ENCODE measurements at places on chromosomes 12 and 14.

DNA sequence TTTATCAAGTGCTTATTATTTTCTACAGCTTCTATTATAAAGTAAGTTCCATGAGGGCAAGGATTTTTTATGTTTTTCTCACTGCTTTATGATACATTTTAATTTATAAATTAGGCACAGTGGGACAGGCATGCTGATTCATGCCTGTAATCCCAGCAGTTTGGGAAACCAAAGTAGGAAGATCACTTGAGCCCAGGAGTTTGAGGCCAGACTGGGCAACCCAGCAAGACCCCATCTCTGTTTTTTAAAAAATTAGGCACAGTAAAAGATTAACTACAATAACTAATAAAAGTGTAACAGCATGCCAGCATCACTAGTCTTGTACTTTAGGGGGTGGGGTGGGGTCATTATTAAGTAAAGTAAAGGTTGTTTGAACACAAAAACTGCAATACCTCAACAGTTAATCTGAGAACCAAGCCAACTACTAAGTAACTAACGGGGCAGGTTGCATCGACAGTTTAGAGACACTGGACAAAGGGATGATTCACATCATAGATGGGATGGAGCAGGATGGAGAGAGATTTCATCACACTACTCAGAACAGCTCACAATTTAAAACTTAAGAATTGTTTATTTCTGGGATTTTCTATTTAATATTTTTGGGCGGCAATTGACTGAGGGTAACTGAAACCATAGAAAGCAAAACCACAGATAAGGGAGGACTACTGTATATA is 119.5 kb downstream of the PLEKHA5 start:
- no peak for DNase-seq

GRCh38 chr12:4116251-4117111 is 157.1 kb upstream of the CCND2 start:
- no peak for DNase-seq

DNA sequence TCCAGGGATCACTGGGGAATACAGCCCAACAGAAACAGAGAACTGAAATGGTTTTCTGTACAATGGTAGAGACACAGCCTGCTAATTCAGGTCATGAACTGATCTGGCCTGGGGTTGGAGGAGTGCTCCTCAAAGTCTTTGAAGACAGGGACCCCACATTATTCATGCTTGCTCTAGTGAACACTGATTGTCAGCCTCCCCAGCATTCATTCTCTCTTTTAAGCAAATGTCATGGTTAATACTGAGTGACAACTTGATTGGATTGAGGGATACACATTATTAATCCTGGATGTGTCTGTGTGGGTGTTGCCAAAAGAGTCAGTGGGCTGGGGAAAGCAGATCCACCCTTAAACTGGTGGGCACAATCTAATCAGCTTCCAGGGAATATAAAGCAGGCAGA is 288.4 kb upstream of the NOS1 start:
- DNase-seq, result no peak

GRCh38 chr12:44551631-44552030 is 324.5 kb downstream of the NELL2 start:
- no peak for DNase-seq

- DNase-seq, result no peak
Measured at GRCh38 chr12:88272456-88272855, 130.3 kb downstream of the TMTC3 start.

- no peak for DNase-seq
Measured at GRCh38 chr14:20383032-20383431, 30.3 kb downstream of the TEP1 start.

DNA sequence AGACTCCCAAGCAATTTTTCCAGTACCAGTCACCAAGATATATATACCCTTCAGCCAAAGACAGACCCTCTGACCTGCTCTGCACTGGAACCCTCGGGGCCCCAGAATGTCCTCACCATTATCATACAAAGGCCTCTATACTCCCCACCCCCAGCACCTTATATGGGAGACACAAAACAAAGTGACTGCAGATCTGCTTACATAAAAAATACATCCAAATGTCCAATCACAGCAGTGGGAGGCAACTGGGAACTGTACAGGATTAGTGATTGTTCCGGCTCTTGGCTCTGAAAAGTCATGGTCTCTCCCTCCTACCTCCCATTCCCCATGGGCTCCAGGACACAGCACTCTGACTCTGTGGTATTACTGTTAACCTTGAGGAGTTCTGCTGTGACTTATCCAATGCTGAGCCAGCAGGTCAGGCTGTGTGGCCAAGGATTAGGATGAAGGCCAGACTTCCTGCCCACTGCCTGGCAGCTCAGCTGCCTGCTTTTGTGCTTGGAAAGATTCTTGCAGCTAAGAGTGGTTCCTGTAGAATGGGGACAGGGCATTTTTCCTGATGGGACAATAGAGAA is 13.7 kb downstream of the OXA1L start:
- DNase-seq, result no peak

DNA sequence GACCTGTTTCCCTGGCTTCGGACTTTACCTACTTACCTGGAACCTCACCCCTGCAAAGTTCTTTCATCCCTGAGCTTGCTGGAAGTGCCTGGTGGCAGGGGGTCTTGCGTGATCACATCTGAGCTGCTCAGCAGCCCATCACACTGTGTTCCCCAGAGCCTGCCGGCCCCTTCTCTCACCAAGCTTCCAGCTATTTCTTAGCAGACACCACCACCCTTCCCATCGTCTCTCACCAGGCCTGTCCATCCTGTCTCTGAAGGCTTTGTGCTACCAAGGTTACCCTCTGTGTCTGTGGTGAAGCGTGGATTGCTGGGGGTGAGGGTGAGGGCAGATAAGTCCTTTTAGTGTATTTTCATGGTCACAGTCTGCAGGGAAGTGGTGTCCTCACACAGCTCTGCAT is 78.8 kb upstream of the NRXN3 start:
- DNase-seq, result no peak

GRCh38 chr14:59337141-59337611 is 128.0 kb downstream of the GPR135 start:
- no peak for DNase-seq

GRCh38 chr12:73547421-73547820 is 990.2 kb upstream of the ATXN7L3B start:
- no peak for DNase-seq

DNA sequence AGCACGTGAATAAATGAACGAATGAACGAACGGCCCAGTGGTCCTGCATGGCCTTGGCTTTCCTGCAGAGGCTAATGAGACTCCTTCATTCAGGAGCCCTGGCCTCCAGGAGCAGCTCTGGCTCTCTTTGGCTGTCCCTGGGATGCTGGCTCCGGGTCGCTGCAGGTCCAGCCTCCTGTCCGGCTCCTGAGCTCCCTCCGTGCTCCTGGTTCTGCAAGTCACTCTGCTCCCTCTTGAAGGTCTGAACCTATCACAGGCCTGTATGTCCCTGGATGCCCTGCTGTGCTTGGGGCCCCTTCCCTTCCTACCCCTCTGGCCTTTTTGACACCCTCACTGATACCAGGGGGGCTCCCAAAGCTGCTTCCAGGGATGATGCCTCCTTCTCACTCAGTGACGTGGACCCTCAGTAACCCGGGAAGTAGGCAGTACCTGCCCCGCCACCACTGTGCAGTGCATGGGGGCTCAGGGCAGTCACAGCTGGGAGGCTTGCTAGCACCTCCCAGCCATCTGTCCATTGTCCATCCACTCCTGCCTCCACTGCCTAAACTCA is 133.7 kb upstream of the C14orf180 start:
- DNase-seq, result no peak

GRCh38 chr12:2413999-2414792 is 361.4 kb downstream of the CACNA1C start:
- DNase-seq, result no peak

DNA sequence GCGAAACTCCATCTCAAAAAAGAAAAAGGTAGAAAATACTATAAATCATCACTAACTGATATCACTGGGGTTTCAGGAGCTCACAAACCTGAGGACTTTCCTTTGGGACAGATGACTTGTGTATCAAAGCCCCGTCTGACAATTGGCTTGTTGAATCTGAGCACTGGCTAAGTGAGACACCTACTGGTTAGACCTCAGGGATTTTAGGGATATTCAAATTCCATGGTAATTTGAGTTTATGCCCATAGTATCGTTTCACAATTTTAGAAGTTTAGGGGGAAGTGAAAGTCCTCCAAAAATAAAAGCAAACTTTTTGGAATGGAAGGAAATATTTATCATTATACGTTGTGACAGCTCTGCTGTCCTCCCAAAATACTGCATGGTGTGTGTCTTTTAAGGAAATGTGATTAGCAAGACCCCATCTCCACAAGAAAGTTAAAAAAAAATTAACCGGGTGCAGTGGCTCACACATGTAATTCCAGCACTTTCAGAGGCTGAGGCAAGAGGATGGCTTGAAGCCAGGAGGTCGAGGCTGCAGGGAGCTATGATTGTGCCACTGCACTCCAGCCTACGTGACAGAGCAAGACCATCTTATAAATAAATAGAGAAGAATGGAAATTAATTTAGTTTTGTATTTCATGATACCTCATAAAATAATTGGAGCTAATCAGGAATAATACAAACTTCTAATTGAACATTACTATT is 49.2 kb downstream of the FBXL14 start:
- no peak for DNase-seq

DNA sequence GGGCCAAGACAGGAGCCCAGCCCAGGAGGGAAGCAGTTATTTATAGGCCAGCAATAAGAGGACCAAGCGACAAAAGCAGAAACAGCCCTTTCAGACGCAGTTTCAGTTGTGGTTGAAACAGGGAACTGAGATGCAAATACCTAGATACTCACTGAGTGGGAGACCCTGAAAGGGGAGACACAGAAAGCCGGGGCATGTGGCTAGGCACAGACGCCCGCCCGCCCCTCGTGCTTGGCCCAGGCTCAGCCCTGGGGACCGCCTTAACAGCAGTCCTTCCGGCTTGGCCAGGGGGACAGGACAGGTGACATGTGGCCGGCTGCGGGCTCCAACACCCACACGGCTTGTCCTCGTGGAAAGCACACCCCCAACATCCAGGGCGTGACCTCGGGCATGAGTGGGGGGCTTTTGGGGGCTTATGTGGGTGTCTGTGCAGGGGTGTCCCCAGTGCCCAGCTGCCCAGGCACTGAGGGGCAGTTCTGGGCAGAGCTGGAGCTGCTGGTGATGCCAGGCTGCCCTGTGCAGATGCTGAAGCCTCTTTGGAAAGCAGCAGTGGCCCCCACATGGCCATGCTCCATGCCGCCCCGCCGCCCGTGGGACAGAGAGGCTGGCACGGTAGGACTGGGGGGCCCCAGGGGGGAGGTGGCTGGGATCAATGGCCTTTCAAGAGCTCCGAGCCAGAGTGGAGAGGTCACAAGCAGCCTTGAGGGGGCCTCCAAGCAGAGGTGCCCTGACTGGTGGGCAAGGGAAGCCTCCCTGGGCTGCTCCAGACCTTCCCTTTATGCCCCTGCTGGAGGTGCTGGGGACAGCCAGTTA is 2.1 kb downstream of the PLD4 start:
- no peak for DNase-seq

GRCh38 chr12:99418379-99418778 is 229.2 kb upstream of the GARIN6 start:
- no peak for DNase-seq

DNA sequence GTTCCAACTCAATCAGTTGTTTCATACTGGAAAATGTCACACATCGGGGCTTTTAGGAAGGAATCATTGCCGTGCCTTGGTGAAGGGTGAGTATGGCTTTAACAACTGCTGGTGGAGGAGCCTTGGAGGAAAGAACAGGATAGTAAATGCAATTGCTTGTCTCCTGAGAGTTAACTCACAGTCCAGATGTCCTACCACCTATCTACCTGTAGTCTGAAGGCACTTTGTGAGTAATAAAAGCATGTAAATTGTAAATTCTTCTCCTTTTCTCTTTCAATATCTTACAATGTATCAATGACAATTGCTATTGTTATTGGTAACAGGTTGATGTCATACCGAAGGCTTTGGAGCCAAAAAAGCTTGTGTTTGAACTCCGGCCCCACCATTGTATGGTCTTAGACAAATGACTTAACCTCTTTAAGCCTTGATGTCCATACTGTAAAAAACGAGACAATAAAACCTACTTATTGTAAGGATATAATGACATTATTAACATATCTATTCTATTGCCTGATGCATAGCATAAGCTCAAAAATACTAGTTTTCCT is 397.4 kb downstream of the ADAMTS20 start:
- no peak for DNase-seq

DNA sequence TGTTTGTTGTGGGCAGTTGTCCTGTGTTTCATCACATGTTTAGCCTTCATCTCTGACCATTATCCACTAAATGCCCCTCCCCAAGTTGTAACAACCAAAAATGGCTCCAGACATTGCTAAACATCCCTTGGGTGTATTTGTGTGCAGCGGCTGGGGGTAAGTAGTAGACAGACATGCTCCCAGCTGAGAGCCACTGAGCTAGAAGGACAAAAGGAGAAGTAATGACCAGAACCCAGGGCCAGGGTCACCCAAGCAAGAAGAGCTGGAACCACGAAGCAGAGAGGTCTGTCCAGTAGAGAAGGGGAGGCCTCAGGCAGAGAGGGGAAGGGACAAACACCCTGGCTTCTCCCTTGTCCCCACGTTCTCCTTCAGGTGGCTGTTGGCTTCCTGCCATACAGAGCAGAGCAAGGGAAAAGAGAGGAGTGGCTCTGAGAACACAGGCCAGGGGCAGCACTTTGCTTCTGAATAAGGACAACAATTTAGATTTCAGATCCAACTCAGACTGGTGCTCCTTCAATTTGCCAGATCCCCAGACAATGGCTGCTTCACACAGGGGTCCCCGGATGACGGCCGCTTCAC is 55.2 kb downstream of the NDUFA12 start:
- no peak for DNase-seq

GRCh38 chr12:122981036-122981471 is 573 bp downstream of the ARL6IP4 start:
- no peak for DNase-seq

- DNase-seq, result no peak
Measured at GRCh38 chr14:51242545-51243490, 2.8 kb downstream of the TMX1 start.
